ENCODE measurements at places on chromosomes 12 and 14. TPM values are rescaled to one million over a fixed set of nuclear protein-coding genes. Genes with fewer than 3 reads are reported as not detected.

KERA gene
- not detected for total RNA-seq

NFE2 gene
- not detected for total RNA-seq

PAWR gene
- total RNA-seq = 4.9 TPM

BEST3 gene
- total RNA-seq = not detected

TAS2R46 gene
- not detected for total RNA-seq

CISTR gene
- not detected for total RNA-seq

CCDC177 gene
- not detected for total RNA-seq

PROX2 gene
- not detected for total RNA-seq

RASSF8 gene
- 11.8 TPM for total RNA-seq

CNOT2 gene
- 78.0 TPM for total RNA-seq

RTN1 gene
- not detected for total RNA-seq

SOS2 gene
- total RNA-seq = 14.7 TPM

ZNF410 gene
- total RNA-seq = 54.5 TPM

GSC gene
- total RNA-seq = 0.58 TPM

NEDD1 gene
- total RNA-seq = 30.7 TPM

TMEM132C gene
- not detected for total RNA-seq

PRH2 gene
- total RNA-seq = not detected
